NT2/D1 (cell line): ENCODE measurements at places on chromosomes 2 and 18.

DNA sequence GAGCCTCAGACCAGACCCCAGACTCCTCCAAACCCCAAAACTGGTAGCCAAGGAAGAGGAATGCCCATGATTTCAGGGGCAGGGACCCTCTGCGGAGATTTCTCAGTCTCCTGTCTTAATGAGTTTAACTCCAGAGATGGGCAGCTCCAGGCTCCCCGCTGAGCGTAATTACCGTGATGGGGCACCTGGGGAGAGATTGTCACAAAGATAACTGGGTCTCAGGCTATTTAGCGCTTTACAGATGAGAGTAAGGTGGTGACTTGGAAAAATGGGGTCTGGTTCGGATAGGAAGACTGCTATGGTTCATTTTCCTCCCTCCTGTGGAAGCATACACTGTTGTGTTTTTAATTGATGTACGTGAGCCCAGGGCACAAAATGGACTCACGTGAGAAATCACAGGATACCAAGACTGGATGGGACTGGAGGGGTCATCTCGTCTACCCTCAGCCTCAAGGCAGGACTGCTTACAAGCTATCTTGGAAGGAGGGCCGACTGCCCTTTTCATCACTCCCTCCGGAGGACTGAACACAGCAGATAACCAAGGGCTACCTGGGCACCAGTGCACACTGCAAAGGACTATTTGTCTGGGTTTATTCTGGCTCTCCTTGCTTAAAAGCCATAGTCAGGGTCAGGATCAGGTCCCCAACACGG is 427.8 kb downstream of the ZNF521 start:
- no peak for DNase-seq

GRCh38 chr2:3422161-3422779 is 42.8 kb downstream of the TRAPPC12 start:
- DNase-seq = no peak

DNA sequence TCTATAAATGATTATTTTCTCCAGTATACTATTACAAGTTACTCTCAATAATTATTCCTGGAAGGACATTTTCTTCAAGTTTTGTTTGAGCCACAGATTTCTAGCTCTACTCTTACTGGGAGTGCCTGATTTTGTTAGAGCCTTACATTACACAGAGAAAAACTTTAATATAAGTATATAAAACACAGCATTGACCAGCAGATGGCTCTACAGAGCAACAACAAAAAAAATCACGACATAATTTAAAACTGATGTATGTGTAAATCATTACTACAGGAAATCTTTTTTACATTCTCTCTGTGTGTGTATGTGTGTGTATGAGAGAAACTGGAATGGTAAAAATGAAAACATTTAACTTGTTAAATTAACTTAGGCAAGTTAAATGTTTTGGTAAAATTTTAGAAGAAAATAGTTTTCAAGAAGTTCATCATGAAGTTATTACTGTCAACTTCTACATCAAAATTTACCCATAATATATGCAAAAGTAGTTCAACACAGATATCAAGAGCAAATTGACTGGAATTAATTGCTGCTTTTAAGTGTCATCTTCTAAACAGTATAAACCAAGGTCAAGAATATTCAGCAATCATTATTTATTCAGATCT is 103.3 kb downstream of the MDH1 start:
- no peak for DNase-seq

DNA sequence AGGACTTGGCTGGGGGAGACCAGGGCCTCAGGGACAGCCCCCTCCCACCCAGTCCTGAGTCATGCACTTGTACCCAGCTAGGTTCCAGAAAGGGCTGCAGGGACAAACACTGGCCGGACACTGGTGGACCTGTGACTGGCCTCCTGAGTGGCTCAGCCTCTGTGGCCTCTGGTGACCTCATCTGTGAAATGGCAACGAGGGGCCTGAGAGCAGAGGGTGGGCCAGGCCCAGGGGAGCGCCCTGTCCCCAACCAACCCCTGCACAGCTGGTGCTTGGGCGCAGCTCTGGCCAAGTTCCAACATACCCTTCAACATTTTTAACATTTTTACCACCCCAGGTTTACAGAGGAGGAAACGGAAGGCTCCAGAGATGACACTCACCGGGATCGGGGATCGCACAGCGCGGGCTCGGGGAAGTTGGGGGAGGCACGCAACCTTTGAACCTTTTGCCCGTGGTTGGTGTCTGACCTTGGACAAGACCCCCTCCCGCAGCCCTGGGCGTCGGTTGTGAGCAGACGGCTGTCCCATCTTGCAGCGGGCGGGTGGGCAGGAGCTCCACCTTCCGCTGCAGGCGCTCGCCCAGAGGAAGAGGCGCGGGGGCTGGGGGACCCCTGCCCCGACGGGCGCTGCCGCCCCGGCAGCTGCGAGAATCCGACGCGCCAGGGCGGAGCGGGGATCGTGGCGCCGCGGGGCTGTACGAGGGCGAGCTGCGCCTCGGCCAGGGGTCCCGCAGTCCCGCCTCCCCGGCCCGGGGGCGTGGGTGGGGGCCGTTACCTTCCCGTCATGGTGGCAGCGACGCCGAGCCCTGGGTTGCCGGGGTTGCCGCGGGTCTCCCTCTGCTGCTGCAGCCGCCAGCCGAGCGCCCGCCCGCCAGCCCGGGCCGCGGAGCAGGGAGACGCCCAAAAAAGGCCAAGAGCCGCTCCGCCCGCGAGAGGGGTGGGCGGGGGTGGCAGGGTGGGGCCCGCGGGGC is 805 bp downstream of the LIMS2 start:
- DNase-seq = no peak

DNA sequence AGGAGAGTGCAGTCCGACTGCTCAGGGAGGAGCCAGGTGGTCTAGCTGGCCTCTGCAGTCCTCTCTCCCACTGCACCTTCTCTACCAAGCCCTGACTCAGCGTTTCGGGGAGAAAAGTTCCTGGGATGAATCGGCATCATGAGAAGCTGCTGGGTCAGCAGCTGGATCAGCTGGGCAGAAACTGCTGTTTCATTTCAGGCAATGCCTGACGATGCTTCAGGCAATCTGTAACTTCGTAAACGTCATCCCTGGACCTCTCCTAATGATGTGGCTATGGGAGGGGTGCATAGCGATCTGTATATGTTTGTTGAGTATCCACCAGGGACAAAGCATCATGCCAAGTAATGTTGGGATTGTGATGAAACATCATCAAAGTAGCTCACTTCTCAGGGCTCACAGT is 20.7 kb downstream of the LIPG start:
- no peak for DNase-seq
